ENCODE measurements at places on chromosomes 12 and 14.

DNA sequence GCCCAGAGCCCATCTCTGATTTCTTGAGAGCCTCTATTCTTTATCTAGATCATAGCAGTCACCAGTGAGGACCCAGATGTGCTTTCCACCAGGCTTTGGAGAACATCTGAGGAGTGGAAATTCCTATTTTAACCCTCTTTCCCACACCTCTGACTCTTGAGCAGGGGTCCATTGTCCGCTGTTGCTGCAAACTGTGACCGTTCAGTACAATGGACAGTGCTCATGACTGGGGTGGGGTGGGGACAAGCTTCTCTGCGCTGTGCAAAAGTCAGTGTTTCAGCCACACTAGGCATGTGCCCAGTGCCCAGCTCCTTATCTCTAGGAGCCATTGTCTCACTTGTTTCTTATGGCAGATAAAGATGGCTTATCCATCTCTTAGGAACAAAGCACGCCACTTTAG, 16.9 kb upstream of the KRT7 start:
- no peak for DNase-seq

- peak; percentile 23 for DNase-seq
These were observed 23.3 kb downstream of the GABARAPL1 start for GRCh38 chr12:10235761-10236631.

GRCh38 chr12:29692237-29692636, 91.5 kb downstream of the TMTC1 start:
- DNase-seq = no peak

- no peak for DNase-seq
These were observed 115.0 kb downstream of the BTG1 start for GRCh38 chr12:92030618-92031017.

DNA sequence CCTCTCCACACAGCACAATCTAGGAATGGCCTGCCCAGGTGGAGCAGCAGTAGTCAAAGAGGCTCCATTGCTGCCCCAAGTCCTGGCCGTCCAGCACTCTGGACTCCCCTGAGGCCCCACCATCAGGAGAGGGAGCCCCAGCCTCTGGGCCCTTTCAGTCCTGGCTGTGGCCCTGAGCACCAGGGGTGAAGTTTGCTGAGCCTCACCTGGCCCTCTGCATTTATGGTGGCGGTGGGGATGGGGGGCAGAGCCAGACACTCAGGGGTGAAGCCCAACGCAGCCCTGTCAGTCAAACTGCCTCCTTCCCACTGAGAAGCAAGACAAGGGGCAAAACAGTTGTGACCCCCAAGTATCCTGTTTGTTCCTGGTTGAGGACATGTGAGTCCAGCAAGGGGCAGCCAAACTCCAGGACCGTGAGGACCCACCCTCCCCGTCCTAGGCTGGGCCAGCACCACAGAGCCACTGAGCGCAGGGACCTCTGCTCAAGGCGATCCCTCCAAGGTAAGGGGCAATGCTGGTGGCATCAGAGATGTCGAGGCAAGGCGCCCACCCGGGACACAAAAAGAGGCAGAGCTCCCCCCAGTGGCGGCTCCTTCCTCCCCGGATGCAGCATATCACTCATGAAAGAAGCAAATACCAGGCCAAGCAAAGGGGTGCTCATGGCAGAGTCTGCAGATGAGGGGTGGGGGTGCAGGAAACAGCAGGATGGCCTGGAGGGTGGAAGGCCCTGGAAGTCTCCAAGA, 4.8 kb upstream of the AMN start:
- DNase-seq = peak; percentile 62

GRCh38 chr14:100365741-100366140, 42.6 kb downstream of the SLC25A47 start:
- DNase-seq = no peak

GRCh38 chr12:53252349-53252916, 15.7 kb upstream of the ESPL1 start:
- no peak for DNase-seq

DNA sequence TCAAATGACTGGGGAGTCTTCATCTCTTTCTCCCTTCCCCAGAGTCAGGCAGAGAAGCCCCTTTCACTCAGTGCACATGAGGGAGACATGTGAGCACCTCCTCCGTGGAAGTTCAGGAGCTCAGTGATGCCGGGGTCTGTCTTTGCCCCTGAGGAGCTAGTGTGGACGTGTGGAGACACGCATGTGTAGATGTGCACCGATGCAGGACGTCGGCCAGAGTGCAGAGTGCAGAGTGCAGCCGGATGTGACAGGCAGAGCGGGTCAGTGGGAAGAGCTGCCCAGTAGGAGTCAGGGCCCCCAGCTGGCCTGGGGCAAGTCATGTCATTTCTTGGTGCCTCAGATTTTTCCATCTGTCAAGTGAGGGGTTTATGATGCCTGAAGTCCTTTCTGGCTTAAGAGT, 20.7 kb downstream of the TSPAN9 start:
- DNase-seq = no peak

DNA sequence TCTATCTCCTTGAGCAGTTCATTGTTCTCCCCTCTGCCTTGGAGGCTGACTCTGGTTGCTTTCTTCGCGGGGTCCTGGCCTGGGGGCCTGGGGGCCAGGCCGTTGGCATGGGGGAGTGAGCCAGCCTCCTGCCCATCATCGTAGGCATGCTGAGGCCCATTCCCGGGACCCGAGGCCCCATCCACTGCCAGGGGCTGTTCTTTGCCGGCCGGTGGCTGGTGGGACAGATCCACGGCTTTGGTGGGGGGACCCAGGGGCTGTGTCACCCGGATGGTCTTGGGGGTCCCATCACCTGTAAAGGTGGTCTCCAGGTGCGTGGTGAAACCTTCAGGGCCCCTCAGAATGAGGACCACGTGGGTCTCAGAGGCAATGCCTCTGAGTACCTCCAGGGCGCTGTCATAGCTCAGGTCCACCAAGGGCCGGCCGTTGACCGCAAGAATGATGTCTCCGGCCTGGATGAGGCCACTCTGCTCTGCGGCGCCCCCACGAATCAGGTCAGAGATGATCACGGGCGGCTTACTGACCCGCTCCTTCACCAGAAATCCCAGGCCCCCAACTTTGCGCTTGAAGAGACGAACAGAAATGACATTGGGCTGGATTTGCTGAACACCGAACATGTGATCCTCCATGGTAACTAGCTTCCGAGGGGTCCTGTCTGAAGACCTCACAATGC, 30.8 kb downstream of the NOS1 start:
- DNase-seq = no peak

DNA sequence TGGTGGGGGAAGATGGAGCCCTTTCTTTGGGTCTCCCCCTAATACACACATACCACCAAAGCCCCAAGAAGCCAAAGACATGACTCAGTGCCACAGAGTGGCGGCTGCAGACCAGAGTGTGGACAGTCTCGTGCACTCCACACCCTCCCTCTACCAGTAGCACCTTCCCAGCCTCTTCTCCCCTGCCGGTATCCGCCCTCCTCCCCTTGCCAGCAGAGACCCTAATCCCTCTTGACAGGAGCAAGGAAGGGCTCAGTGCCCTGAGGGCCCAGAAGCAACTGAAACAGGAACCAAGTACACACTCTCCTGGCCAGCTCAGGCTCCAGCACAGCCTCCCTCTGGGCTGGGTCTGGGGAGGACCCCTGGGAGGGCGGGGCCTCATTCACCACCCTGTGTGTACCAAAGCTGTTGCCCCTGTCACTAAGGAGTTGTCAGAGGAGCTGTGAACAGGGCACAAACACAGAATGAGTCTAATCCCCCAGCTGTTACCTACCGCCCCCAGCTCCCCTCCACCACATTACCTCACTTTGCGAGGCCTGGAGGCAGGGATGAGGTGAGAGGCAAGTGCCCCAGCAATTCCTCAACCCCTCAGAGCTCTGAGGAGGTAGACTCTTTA, 8.2 kb downstream of the SPRYD3 start:
- DNase-seq = no peak

DNA sequence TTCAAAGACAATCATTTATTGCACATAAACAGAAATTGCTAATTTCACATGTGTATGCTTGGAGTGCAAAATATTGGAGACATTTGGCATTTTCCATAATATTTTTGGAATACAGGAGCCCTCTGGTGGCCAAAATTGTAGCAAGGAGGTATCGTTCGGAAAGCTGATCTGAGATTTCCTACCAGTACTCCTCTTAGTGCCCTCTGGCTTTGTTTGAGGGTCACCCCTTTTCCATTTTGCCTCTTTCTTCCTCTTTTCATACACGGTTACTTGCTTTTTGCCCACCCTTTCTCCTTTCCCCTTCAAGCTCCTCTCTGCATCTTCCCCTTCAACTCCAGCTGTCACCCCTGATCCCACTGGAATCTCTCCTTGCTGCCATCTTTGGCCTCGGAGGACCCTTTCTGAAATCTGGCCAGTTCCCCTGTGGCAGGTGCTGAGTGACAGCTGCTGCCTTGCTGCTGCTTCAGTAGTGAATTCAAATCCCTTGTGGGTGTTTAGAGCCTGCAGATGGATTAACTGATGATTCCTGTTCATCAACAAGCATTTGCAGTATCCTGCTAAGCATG, 164.6 kb upstream of the PARP11 start:
- DNase-seq = no peak

GRCh38 chr12:113249546-113249945, 28.3 kb downstream of the TPCN1 start:
- no peak for DNase-seq

DNA sequence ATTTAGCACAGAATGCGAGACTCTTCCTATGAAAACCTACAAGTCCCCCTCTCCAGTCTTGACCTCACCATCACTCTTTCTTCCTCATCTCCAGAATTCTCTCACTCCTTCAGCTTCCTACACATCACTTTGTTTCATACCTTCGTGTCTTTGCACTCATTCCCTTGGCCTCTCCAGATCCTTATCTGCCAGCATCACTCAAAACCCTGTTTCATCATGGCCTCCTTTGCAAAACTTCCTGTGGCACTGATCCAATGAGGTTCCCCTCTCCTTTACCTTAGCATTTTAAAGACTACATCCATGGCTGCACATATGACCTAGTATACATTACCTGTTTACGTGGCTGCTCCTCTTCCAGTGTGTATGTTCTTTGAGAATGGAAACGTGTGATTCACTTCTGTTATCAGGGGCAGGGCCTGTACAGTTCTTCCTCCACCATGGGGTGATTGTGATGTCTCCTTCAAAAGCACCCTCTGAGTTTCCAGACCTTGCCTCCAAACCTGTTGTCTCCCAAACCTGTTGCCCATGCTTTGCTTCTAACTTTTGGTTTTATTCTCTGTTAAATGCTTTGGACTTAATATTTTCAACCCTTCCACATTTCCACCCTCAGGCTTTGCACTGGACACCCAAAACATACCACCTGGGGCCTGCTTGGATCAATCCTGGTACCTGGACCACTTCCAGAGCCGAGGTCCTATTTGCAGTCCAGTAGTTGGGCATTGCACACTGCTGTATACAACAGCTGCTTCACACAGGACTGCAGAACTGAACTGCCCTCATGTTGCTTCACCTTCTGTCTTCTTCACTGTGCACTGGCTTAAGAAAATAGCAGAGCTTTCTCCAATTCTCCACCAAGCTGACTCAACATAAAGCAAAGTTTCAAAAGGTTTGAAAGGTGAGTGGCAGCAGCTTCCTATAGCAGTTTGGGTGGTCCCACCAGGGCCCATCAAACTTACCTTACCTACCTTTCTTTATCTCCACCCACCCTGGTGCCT, 131.7 kb downstream of the LLPH start:
- DNase-seq = no peak

DNA sequence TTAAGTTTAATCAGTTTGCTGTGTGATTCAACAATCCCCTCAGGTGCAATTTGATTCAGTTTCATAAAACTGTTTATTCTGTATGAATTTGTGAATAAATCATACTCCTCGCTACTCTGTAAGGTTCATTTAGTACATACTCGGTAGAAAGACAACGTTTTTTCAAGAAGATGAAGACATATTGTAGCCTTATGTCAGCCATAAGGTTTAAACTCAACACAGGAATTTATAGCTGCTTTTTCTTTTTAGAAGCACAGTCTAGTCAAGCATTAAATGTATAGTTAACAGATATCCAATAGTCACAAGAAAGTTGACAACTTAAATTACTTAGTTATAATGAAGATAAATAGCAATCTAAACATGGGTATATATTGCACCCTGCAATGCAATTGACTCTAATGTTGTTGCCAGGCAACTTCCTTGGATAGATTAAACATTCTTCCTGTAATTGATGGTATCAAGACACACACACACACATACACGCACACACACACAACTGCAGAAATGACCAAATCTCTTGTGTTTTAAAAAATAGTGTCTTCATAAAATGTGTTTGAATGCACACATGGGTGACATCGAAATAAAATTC, 151.5 kb upstream of the MGAT4C start:
- no peak for DNase-seq

DNA sequence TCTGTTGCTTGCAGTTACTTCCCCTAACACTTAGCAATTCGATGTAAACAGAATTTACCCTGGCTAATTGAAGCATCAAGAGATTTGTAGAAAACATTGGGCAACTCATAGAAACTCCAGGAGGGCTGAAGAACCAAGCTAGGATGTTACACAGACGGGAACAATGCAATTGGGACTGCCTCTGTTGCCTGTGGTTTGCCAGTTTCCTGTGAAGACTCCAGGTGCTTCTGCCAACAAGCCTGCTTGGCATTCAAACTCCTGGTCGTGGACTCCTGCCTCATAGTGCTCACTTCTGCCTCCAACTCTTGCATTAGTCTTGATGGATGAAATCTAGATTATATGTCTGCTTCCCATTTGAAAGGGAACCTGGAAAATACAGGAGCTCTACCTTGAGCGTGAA, 246.0 kb downstream of the BMP4 start:
- DNase-seq = no peak

DNA sequence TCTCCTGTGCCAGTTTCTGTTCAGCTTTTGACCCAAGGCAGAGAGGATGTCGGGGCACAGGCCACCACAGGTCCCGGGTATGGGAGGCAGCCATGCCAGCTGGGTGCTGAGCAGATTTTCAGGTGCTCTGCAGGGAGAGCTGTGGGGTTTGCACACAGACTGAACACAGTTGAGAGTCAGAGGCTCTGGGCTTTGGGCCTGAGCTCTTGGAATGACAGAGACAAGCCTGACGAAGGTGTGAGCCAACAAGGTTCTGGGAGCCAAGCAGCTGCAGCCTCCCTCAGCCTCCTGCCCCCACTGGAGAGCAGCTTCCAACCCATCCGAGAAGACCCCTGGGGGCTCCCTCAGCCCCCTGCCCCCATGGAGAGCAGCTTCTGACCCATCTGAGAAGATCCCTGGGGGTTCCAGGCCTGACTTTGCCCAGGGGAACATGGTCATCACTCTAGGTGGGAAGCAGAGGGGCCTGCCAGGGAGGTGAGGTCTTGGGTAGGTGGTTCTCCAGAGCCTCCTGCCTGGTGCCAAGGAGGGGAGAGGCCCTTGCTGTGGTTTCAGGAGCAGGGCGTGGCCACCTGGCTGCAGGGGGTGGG, 13.8 kb downstream of the FBRSL1 start:
- DNase-seq = no peak

- DNase-seq = no peak
These were observed 11.6 kb downstream of the SIX1 start for GRCh38 chr14:60637479-60638315.

- DNase-seq = no peak
These were observed 630.9 kb upstream of the ATXN7L3B start for GRCh38 chr12:73906757-73907156.

- peak; percentile 31 for DNase-seq
These were observed 125.3 kb upstream of the HIF1A start for GRCh38 chr14:61569812-61570548.

GRCh38 chr12:58249610-58250009, 308.2 kb downstream of the ATP23 start:
- DNase-seq = no peak

GRCh38 chr12:123908884-123909725, 63.5 kb downstream of the CCDC92 start:
- DNase-seq = no peak
